CD4-positive, alpha-beta T cell treated with Interleukin-1 beta for 1 hour (primary cell): ENCODE measurements at places on chromosomes 12 and 14.

- DNase-seq, result no peak
Observed at GRCh38 chr14:60328583-60328982, 79.6 kb downstream of the PPM1A start.

GRCh38 chr14:52609445-52610044 lies 56.9 kb downstream of the GPR137C start:
- DNase-seq, result no peak

- DNase-seq, result no peak
Observed at GRCh38 chr12:29145372-29146170, 3.5 kb upstream of the FAR2 start.

DNA sequence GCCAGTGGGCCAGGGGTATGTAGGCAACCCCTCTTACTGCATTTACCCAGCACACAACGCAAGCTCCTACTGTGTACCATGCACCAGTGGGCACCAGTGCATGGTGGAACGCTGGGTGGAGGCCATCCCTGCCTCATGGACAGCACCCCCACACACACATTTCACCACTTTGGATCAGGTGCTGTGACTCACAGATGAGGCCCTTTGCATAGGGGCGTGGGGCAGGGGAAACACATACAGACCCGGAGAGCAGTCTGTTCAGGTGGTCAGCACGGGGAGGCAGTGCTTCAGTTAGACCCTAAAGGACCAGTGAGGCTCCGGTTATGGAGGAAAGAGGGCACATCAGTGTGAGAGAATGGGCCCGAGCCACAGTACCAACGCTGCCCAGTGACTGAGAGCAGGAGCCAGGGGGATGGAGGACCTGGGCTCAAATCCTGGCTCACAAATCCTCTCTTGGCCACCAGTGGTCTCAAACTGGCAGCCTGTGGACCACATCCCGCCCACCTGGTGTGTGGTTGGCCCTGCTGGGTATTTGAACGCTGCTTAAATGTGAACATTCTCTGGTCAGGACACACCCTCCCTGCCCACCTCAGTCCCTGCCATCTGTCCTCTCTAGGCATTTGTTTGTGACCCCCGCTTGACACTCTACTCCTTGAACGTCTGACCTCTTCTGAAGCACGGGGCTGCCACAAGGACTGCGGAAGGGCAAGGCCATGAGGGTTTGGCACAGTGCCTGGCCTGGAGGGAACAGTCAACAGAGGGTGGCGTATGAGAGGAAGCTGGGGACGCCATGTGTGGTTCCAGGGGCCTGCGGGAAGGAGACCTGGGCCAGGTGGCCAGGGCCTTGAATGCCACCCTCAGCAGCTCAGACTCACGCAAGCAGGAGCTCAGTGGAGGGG lies 46.7 kb downstream of the FAM222A start:
- DNase-seq, result no peak

GRCh38 chr12:94178882-94179281 lies 30.5 kb downstream of the PLXNC1 start:
- DNase-seq, result no peak

- DNase-seq, result peak; percentile 2
Observed at GRCh38 chr12:3496957-3497356, 6.0 kb downstream of the PRMT8 start.

- DNase-seq, result no peak
Observed at GRCh38 chr14:78254911-78255461, 84.8 kb downstream of the NRXN3 start.
